Smooth muscle cell of the umbilical artery (primary cell): ENCODE measurements at places on chromosomes 2 and 18. TPM values are rescaled to one million over a fixed set of nuclear protein-coding genes. Genes with fewer than 3 reads are reported as not detected.

The KCTD18 gene
- total RNA-seq: 20.8 and 27.6 TPM in 2 replicates

The EVX2 gene
- not detected in 2 replicates for total RNA-seq

The CCDC138 gene
- 3.6 and 4.8 TPM in 2 replicates for total RNA-seq

The SLC16A14 gene
- total RNA-seq: 0.37 and 0.59 TPM in 2 replicates

The MC5R gene
- not detected in 2 replicates for total RNA-seq

The RGPD3 gene
- total RNA-seq: 0.30 and 0.37 TPM in 2 replicates

The TBR1 gene
- under 0.01 TPM in 1 of 2 replicates, not detected in the other for total RNA-seq

The SERPINB4 gene
- total RNA-seq: 0.09 TPM in 1 of 2 replicates, not detected in the other

The APLF gene
- total RNA-seq: 6.3 and 7.1 TPM in 2 replicates

The ZNF638 gene
- 115 and 123 TPM in 2 replicates for total RNA-seq

The TCF23 gene
- total RNA-seq: not detected in 2 replicates

The REEP1 gene
- total RNA-seq: under 0.01 and 0.18 TPM in 2 replicates

The TOGARAM2 gene
- 0.09 TPM in 1 of 2 replicates, not detected in the other for total RNA-seq

The ANKRD53 gene
- total RNA-seq: 1.5 and 1.8 TPM in 2 replicates

The HOXD3 gene
- 0.92 and 2.4 TPM in 2 replicates for total RNA-seq

The ZNF532 gene
- 49.3 and 67.1 TPM in 2 replicates for total RNA-seq

The CLIP4 gene
- total RNA-seq: 46.8 and 47.8 TPM in 2 replicates

The RBM43 gene
- 3.1 and 4.8 TPM in 2 replicates for total RNA-seq

The RFTN2 gene
- 4.2 and 5.9 TPM in 2 replicates for total RNA-seq

The TMEM247 gene
- total RNA-seq: not detected in 2 replicates

The PSTPIP2 gene
- 7.1 and 16.7 TPM in 2 replicates for total RNA-seq

The TRIM54 gene
- total RNA-seq: not detected in 2 replicates

The CYP1B1 gene
- 0.78 and 2.1 TPM in 2 replicates for total RNA-seq

The PRSS56 gene
- total RNA-seq: not detected in 2 replicates

The G6PC2 gene
- total RNA-seq: not detected in 2 replicates

The MEP1B gene
- total RNA-seq: not detected in 2 replicates

The WNT6 gene
- not detected in 2 replicates for total RNA-seq

The RNU2-63P gene
- total RNA-seq: 78.4 TPM in 1 of 2 replicates, not detected in the other

The CNRIP1 gene
- 16.3 and 21.1 TPM in 2 replicates for total RNA-seq

The RBM44 gene
- 0.18 and 0.30 TPM in 2 replicates for total RNA-seq

The DSC2 gene
- total RNA-seq: 2.8 and 3.3 TPM in 2 replicates

The R3HDM1 gene
- 7.1 and 18.0 TPM in 2 replicates for total RNA-seq

The CYRIA gene
- total RNA-seq: 0.30 and 0.51 TPM in 2 replicates

The SLC23A3 gene
- total RNA-seq: 0.89 and 2.8 TPM in 2 replicates

The STPG4 gene
- total RNA-seq: 0.32 and 0.89 TPM in 2 replicates

The TLX2 gene
- not detected in 2 replicates for total RNA-seq

The IL36G gene
- total RNA-seq: not detected in 2 replicates

The DQX1 gene
- 0.32 TPM in 1 of 2 replicates, not detected in the other for total RNA-seq

The MTCL1 gene
- 28.5 and 67.3 TPM in 2 replicates for total RNA-seq

The BUB1 gene
- 3.6 and 26.9 TPM in 2 replicates for total RNA-seq

The ANKRD62 gene
- total RNA-seq: not detected in 2 replicates

The FBXO15 gene
- 0.37 and 0.59 TPM in 2 replicates for total RNA-seq

The RASGRP3 gene
- total RNA-seq: 0.69 and 1.8 TPM in 2 replicates

The CFAP221 gene
- not detected in 2 replicates for total RNA-seq

The CENPO gene
- total RNA-seq: 5.6 and 16.7 TPM in 2 replicates

The OTOF gene
- 0.05 TPM in 1 of 2 replicates, not detected in the other for total RNA-seq

The KCNK3 gene
- total RNA-seq: 0.30 and 0.46 TPM in 2 replicates

The OSBPL6 gene
- 1.8 and 12.8 TPM in 2 replicates for total RNA-seq

The CCDC142 gene
- total RNA-seq: 23.2 and 25.2 TPM in 2 replicates

The SELENOI gene
- total RNA-seq: 21.1 and 33.9 TPM in 2 replicates

The POMC gene
- total RNA-seq: 1.0 and 1.5 TPM in 2 replicates

The TRIM43 gene
- total RNA-seq: not detected in 2 replicates

The TAF1B gene
- total RNA-seq: 18.1 and 30.5 TPM in 2 replicates

The MYL1 gene
- total RNA-seq: not detected in 2 replicates

The POTEC gene
- not detected in 2 replicates for total RNA-seq

The MYO1B gene
- total RNA-seq: 87.3 and 126 TPM in 2 replicates

The ASIC4 gene
- total RNA-seq: under 0.01 and 0.09 TPM in 2 replicates

The MYL12A gene
- 830 and 922 TPM in 2 replicates for total RNA-seq
